ENCODE measurements at places on chromosomes 5 and 9.

GRCh38 chr5:180109920-180110319 is 38.4 kb upstream of the RNF130 start:
- DNase-seq: no peak

GRCh38 chr5:23482642-23483041 is 24.8 kb upstream of the PRDM9 start:
- DNase-seq: no peak

GRCh38 chr5:34656700-34657273 is 659 bp downstream of the RAI14 start:
- DNase-seq: no peak

GRCh38 chr9:21836437-21837161 is 34.2 kb downstream of the MTAP start:
- no peak for DNase-seq

- no peak for DNase-seq
Measured at GRCh38 chr5:9339206-9339818, 206.6 kb downstream of the SEMA5A start.

- no peak for DNase-seq
Measured at GRCh38 chr5:72281764-72282499, 38.1 kb downstream of the MRPS27 start.

GRCh38 chr9:134130503-134131375 is 5.1 kb upstream of the WDR5 start:
- no peak for DNase-seq

DNA sequence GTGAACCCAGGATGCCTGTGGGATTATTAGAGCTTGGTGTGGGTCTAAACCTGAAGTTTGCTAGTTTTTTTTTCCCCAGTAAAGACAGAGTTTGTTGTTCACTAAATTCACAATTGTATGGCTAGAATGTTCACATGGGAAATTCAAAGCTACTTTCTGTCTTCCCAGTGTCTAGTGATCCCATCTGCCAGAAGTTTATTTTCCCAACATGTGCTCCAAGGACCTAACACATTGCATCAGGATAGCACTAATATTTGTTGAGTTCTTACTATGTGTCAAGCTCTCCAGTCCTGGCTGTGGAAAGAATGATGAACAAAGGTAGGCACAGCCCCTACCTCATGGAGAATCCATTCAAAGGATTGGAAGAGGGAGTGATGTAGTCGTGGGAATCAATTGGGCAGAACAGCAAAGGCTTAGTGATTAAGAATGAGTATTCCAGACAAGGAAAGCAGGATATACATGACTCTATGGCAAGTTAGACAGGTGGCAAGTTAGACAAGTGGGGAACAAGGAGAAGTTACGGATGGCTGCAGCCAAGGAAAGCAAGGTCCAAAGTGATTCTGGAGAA is 521.5 kb upstream of the WWC1 start:
- no peak for DNase-seq

- DNase-seq: no peak
Measured at GRCh38 chr5:90558344-90559192, at the start of gene ADGRV1. ADGRV1 (plus strand) TSS chr5:90558797; CDS start chr5:90558896, 99 bp downstream.

DNA sequence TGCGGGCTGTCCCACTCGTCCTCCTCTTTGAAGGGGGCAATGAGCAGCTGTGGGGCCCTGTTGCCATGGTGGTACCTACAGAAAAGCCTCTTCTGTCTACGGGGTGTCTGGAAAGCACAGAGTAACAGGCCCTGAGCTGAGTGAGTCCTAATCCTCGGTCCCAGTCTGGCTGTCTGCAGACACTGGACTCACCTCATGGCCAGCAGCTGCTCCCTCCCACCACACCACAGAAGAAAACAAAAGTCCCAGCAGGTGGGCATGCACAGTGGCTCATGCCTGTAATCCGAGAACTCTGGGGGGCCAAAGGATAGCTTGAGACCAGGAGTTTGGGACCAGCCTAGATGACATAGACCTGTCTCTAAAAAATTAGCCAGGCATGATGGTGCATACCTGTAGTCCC is 19.9 kb downstream of the P4HA2 start:
- DNase-seq: no peak

- DNase-seq: no peak
Measured at GRCh38 chr5:67648201-67648671, 451.6 kb upstream of the CD180 start.

DNA sequence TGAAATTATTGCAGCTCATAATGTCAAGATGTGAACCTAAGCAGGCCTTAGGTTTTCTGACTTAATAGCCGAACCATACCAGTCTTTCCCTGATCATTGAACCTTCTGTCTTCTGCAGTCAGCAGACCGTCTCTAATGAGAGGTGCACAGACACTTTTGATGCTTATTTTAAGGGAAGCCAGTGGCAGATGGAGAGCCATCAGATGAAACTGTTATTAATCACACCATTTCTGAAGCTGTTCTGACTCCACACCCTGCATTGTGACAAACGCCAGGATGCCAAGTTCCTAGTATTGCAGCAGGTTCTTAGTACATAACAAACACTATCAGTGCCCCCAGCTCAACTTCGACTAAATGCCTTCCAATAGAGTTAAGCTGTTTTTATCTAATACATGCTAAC is 43.0 kb downstream of the PIK3R1 start:
- DNase-seq: no peak
